ENCODE measurements at places on chromosomes 5 and 9.

DNA sequence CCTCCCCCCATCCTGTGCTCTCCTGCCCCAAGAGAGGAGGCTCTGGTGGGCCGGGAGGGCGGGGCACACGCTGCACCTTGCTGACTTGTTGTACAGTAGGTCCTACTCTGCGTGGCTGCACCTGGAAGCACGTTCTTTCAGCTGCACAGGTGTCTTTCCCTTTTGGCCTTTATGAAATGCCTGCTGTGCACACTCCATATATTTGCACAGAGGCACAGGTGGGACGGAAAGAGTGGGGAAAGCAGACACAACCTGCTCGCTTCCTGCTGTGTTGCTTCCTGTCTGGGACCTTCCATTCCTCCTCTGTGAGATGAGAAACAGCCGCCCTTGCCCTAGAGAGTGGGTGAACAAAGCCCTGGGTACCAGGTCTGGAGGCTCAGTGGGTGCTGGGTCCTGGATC, 4.8 kb downstream of the USP20 start:
- DNase-seq = no peak

DNA sequence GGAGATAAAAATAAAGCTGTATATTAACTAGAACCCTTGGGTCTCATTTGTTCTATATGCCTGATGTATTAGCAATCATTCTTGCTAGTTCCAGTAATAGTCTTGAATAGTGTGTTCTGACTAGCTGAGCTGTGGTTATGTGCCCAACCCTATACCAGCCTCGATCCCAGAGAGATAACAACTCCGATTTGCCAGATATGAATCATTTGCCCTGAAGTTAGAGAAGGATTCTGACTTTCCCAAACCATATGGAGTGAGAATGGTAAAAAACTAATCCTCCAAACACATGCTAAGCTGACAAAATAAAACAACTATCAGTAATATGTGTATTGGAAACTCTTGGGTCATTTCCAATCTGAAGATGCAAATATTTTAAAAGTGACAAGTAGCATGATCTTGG, 64.8 kb downstream of the ALDH1A1 start:
- DNase-seq = no peak

- DNase-seq = no peak
Observed at GRCh38 chr9:88387552-88388202, 567 bp upstream of the SPIN1 start.

GRCh38 chr5:179795049-179795862, 1.5 kb downstream of the LTC4S start:
- DNase-seq = no peak

DNA sequence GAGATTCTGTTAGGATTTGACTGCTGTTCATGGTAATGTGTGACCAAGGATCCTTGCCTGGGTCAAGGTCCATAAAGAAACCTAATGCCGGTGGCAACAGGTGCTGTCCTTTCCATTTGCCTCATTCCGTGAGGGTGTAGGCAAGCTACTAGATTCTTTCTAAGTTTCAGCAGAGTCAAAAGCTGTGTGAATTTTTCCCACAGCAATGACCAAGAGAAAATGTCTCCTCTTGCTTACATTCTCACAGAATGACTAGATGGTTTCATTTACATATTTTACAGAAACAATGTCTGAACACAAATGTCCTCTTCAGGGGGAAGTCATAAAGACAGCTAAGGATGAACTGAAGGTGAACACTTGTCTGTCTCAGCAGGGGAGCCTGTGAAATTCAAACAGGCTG, 75.3 kb upstream of the SV2C start:
- no peak for DNase-seq

DNA sequence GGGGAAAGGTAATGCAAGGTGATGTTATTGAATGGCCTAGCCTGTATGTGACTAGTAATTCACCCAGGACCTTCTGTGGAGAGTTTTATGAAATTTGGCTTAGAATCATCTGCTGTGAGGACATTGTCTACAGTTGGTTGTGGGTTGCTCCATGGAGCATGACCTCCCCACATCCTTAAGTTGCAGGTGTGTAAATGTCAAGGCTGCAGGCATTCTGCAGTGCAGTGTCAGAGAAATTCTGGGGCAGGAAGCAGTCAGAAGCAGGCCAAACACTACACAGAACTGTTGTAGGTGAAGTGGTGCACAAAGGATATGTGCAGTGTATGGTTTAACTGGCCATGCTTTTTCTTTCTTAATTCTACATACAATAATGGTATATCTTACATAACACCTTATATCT, 588.3 kb downstream of the EBF1 start:
- no peak for DNase-seq

DNA sequence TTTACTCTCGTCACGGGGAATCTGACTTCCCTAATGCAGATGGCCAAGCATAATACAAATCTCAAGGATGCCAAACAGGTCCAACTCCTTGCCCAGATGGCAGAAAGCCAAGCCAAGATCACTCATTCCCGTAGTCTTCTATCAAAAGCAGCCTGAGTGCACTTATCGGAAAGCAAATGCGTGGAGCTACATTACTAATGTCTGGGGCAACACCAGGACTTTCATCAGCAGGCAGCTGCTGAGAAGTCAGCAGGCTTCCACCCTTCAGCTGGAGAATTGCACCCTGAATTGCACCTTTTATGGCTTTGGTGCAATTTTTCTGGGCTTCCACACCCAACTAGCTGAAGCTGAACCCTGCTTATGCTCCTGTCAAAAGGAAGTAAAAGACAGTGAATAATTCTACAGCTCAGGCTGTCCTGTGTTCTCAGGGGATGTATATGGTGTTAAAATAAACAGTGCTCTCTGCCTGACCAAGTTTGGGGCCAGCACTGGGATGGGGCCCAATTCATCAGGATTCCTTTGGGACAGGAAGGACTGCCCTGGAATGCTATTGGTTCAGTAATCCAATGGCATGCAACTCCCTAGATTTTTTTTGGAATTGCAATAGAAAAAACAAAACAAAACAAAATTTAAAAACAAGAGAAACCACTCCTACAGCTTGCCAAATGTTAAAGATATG, 92.6 kb downstream of the DPYSL3 start:
- no peak for DNase-seq

DNA sequence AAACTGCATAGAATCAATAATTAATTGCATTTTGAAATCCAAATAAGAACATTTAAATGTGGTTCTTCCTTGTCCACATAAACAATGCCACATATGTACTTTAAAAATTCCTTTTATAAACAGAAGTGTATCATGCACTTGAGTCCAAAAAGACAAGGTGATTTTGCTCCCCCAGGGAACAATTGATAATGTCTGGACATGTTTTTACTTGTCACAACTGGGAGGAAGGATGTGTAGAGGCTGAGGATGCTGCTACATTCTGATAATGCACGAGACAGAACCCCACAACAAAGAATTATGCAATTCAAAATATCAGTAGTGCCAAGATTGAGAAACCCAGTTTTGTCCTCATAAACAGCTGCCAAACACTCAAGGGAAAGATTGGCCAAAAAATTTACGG, 181.1 kb upstream of the ISL1 start:
- no peak for DNase-seq

DNA sequence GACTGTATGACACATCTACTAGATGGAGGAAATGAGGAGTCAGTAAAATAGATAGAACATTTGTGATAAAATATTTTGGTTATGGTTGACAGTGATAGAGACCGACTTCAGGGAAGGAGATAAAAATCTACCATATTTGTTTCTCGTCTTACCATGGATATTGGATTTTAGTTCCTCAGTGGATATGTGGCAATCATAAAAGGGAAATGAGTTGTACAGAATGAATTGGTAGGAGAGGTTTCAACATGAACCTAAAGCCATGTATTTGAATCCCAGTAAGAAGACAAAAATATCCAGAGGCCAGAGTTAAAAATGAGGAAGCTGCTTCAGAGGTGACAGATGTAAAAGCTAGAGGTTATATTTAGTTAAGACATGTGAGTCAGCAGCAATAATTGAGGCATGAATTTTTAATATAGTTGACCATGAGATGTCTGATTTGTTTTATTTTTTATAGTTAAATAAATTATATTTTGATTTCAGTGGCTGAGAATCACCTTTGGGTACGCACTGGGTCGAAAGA, 480.4 kb upstream of the TUSC1 start:
- no peak for DNase-seq

DNA sequence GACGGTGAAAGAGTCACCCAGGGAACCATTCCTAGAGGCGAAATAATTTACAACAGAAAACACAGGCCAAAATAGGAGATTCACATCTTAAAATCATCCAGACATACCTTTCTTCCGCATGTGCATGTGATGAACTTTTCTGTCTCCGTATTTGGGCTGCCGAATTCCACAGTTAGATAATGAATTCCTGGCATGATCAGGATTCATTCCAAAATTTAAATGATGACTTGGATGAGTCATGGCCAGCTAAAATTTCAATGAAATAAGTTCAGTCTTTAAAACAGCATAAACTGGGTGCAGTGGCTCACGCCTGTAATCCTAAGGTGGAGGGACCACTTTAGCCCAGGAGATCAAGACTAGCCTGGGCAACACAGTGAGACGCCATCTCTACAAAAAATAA, 82.7 kb downstream of the DROSHA start:
- no peak for DNase-seq

- peak; percentile 41 for DNase-seq
Observed at GRCh38 chr5:170338933-170339779, 41.6 kb upstream of the LCP2 start.

All from activated CD4-positive, CD25-positive, alpha-beta regulatory T cell (primary cell).